ENCODE measurements at places on chromosomes 5 and 9. TPM values are rescaled to one million over a fixed set of nuclear protein-coding genes. Genes with fewer than 3 reads are reported as not detected.

Gene SPACA9
- 3.9 TPM for total RNA-seq

Gene CNTNAP3B
- 20.1 TPM for total RNA-seq

Gene PCDHA1
- total RNA-seq = not detected

Gene GMCL2
- not detected for total RNA-seq

Gene HEMGN
- total RNA-seq = not detected

Gene WDR38
- not detected for total RNA-seq

Gene ZDHHC11
- total RNA-seq = 11.0 TPM

Gene TSSK1B
- total RNA-seq = not detected

Gene PAPPA
- 5.7 TPM for total RNA-seq

Gene RANBP3L
- total RNA-seq = not detected

Gene SURF2
- total RNA-seq = 13.5 TPM

Gene SNCB
- total RNA-seq = not detected

Gene PPP3R2
- not detected for total RNA-seq

Gene SPATA31D4
- not detected for total RNA-seq

Gene TCF7
- 3.9 TPM for total RNA-seq

Gene ADGRD2
- not detected for total RNA-seq

Gene NXNL2
- total RNA-seq = not detected

Gene SEC61B
- 146 TPM for total RNA-seq

Gene GABBR2
- total RNA-seq = not detected

Gene ORM2
- total RNA-seq = not detected

Gene SMIM32
- not detected for total RNA-seq

Gene WNT8A
- not detected for total RNA-seq

Gene RAB3C
- total RNA-seq = 8.4 TPM

Gene BARX1
- not detected for total RNA-seq

Gene IL13
- total RNA-seq = not detected

Data from mesenteric fat pad (tissue), 1 donor.